ENCODE measurements at places on chromosomes 4 and X.

DNA sequence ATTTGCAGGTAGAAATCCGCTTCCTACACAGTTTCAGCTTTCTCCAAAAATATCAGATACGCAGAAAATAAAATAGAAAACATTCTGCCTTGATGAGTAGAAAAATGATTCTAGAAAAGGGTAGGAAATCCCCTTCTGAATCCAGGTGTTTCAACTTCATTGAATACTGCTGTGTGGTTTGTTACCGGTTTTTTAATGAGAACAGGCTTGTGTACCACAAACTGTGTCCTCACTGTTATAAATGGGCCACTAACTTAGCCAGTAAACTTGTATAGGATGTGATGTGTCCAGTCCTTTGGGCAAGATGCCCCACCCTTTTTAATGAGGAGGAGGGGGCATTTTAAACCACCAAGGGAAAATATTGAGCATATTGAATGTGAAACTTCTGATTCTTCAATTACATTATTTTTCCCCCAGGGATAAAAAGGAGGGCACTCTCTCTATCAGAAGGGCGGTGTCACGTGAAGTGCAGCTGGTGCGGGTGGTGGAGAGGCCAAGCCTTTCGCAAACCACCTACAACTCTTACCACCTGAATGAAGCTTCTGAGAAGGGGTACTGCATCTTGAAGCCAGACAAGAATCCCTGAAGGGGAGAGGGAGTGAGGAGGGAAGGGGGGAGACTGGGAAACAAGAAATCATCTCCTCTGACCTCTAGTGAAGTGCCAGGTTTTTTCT is 4.5 kb downstream of the CXXC4 start:
- DNase-seq, result no peak

DNA sequence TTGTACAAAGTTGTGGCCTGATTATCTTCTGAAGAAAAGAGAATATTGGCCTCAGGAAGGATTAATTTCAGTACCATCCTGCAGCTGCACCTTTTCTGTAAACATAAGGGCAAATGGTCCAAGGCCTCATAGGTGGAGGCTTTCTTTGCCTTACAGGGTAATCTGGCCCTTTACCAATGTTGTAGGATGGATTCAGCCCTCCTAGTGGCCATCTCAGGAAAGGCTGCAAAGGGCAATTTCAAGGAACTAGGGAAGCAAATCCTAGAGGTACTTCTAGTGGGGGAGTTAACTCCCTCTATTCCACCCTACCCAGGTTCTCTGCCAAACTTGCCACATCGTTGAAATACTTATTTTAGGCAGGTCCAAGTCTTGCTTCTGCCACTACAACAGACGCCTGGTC is 57.6 kb downstream of the UGT2B11 start:
- DNase-seq, result no peak

- DNase-seq, result no peak
Measured at GRCh38 chr4:13640149-13640940, 12.8 kb upstream of the BOD1L1 start.

DNA sequence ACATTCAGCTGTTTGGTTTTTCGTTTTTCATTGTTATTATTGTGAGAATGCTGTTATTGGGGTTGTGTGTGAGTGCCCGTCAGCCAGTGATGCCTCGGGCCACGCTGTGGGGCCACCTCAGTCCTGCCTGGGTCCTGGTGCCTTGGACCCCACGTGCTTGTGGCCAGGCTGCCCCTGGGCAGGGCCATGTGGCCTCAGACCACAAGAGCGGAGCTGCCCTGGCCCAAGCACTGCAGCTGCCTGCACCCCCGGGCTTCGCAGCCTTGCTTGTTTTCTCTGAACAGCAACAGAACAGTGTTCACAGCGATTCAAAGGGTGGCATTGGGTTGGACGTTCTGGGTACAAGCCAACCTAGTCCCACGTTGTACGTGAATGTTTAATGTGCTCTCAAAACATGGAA is 56.9 kb downstream of the CPLX1 start:
- no peak for DNase-seq

GRCh38 chrX:54238588-54238987 is 55.5 kb upstream of the FAM120C start:
- no peak for DNase-seq
